Eye (tissue), 1 donor: ENCODE measurements at places on chromosomes 2 and 18.
A peak's percentile ranks its signal among the peaks of the same experiment; 100 is the strongest.

- DNase-seq = no peak
Measured at GRCh38 chr2:27446057-27446456, 3.9 kb downstream of the KRTCAP3 start.

DNA sequence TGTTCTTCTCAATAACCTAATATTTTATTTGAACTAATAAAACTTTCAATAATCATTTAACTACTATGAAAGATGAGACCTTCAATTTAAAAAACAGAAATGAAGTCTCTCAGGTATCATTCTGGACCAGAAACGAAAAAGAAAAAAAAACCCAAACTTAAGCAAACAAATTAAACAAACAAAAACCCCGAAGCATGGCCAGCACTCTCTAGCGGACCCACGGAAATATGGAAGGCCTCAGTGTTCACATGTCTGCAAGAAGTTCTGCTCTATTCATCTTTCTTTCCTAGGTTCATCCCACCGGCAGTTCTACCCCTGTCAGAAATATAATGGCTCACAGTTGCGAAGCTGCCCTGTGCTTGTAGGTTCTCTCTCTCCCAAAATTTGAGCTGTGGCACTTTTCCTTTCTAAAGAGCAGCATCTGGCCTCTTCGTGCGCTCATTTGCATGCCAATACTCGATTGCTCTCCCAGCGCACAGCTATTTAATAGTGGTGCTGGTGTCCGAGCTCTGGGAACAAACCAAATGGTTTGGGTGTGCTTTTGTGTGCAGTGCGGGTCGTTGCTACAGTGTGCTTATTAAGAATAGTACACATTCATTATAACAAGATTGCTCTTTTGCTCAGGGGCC lies 129.0 kb upstream of the ZEB2 start:
- no peak for DNase-seq

GRCh38 chr2:84640411-84640810 lies 124.1 kb downstream of the DNAH6 start:
- DNase-seq = peak; percentile 3

DNA sequence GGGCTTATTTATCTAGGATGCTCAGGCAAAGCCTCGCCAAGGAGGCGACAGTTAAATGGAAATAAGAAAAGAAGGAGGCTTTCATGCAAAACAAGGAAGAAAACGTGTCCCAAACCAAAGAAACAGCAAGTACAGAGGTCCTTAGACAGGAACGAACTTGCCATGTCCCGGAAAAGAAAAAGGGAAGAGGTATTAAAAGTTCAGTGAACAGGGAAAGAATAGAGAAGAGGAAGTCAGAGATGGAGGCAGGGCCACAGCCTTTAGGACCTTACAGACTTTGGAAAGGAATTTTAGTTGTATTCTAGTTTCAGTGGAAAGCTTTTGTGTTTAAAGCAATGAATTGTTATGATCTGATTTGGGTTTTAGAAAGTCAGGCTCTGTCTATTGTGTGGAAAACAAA lies 22.1 kb downstream of the IKZF2 start:
- no peak for DNase-seq

- DNase-seq = no peak
Measured at GRCh38 chr2:112465382-112465781, 16.6 kb upstream of the TTL start.

DNA sequence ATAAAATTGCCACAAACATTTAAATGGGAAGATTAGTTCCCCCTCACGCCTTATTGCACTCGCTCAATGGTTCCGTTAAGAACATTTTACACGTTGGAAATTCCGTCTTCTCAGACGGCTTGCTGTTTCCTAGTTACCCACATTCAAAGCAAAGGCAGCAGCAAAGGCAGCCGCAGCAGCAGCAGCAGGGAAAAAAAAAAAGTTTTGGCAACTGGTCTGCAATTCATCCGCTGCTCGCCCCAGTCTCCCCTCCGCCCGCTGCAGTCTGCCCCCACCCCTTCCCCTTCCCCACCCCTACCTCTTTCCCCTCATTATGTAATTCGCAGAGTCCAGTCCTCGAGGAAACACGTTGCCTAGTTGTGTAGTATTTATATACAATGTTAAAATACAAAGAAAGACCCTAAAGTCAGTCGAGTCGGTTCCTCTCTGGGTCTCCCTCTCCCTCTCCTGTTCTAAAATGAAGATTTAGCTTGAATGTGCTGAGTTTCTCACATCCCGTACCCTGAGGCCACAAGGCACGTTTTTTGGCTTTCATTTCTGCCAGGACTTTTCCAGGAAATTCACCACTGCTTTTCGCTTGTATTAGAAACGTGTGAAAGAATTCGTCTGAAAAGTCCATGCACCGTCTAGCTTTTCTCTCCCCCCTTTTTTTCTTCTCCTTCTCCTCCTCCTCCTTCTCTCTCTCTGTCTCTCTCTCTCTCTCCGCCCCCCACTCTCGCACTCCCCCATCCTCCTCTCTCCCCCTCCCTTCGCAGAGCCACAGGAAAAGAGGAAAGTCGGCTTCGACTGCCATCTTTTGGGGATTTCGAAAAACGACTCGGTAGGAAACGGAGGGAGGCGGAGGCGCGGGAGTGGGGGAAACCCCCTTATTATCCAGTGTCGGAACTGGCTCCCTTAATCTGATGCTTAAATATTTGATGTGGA lies 140.0 kb downstream of the MEIS1 start:
- DNase-seq = peak; percentile 98

DNA sequence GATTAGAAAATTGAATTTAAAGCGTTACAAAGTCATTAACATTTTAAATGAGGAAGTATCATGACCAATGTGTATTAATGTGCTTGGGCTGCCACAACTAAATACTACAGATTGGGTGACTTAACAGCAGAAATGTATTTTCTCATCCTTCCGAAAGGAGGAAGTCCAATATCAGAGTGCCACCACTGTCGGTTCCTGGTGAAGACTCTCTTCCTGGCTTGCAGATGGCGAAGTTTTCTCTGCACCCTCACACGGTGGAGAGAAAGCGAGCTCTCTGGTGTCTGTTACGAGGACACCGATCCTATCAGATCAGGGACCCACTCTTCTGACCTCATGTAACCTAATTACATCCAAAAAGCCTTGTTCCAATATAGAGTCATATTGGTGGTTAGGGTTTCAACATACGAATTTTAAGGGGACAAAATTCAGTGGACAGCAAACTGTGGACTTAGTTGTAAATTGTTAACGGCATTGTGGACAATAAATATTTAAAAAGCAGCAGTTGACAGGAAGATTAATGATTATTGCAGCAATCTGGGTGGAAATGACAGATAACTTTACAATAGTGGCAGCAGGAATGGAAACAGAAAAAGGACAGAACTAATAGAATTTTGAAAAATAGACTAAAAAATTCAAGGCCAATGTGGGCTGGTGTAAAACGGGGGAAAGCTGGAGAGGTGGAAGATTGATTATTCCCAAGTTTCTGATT lies 35.1 kb upstream of the CYRIA start:
- DNase-seq = no peak

- no peak for DNase-seq
Measured at GRCh38 chr2:147758821-147759220, 86.0 kb upstream of the ACVR2A start.

- no peak for DNase-seq
Measured at GRCh38 chr2:203623096-203623495, 83.3 kb upstream of the CD28 start.

DNA sequence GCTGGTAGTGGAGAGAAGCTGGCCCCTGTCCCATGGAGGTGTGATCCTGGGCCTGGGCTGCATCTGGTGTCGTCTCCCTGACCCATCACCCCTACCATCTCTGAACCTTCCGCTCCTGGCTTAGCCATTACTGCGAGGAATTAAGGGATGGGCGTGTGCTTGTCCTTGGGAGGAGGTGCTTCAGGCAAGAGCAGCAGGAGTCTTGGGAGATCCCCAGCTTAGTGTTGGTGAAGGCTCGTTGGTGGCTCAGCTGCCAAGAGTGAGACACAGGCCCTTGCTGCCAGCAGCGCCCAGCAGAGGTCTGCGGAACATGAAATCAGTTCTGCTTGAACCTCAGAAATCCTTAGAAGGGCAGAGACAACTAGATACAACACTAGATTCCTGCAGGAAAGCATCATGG lies 59.9 kb upstream of the TGFA start:
- DNase-seq = no peak

DNA sequence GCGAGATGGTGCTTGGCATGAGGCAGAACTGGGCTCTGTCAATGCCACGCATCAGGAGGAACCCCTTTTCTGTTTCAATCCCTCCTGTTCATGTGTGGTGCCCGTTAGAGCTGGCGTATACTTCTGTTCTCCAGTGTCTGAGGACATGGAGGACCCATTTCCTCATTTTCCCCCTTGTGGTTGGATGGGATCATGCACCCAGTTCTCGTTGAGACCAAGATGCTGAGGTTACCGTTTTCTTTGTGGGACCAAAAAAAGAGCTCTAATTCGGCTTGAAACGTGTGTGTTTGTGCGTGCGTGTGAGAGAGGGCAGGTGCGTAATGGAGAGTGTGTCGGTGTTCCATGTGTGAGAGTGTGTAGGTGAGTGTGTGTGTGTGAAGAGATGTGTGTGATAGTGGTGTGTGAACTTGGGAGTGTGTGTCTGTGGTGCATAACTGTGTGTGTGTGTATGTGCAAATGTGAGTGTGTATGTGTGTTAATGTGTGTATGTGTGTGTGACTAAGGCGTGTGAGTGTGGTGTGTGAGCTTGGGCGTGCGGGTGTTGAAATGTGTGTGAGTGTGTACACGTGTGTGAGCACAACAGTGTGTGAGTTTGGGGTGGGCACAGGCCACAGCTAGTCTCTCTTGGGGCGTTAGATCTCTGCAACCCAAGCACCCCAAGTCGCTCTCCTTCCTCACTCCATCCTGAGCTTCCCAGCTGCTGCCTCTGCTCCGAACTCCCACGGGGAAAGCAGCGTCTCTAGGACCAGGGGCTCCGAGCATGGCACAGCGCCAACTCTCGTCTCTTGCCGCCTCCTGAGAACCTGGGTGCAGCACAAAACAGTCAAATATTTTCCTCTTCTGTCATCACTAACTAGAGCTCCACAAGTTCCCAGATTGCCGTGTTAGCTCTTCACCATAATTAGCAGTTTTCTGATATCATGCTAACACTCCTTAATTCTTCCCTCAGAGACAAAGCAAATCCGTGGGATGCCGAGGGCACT lies 75.8 kb downstream of the LONRF2 start:
- DNase-seq = no peak

- no peak for DNase-seq
Measured at GRCh38 chr2:97763176-97763845, 49.9 kb downstream of the ZAP70 start.

- no peak for DNase-seq
Measured at GRCh38 chr2:137570484-137570883, 393.8 kb upstream of the HNMT start.

DNA sequence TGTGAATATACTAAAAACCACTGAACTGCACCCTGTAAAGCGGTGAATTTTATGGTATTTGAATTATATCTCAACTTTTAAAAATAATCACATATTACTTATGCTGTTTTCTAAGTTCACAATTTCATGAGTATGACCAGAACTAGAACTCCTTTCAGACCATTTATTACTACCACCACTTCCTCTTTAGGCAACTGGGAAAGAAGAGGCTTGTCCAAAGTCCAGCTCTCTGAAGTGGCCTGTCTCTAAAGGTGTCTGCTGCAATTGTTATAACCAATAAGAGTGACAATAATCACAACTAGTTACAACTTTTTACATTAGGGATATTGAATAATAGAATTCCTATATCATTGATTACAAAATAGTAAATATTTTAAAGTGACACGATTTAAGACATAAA lies 267.9 kb upstream of the PIK3C3 start:
- no peak for DNase-seq

DNA sequence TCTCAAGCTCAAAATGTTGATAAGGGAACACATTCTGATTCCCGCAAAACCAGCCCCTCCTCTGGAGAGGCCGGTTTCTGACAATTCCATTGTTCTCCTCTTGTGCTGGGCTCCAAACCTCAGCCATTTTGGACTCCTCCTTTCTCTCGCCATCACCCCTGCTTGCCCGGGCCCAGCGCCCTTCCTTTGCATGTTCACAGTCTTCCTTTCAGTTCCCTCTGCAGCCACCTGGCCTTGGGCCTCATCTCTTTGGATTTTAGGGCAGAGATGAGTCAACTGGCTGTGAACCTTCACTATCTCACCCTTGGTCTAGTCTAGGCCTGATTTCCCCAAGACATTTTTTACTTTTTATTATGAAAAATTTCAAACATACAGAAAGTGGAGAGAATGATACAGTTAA lies 155.9 kb upstream of the MAP3K20 start:
- no peak for DNase-seq

- DNase-seq = no peak
Measured at GRCh38 chr18:63346480-63347183, 20.4 kb downstream of the KDSR start.

DNA sequence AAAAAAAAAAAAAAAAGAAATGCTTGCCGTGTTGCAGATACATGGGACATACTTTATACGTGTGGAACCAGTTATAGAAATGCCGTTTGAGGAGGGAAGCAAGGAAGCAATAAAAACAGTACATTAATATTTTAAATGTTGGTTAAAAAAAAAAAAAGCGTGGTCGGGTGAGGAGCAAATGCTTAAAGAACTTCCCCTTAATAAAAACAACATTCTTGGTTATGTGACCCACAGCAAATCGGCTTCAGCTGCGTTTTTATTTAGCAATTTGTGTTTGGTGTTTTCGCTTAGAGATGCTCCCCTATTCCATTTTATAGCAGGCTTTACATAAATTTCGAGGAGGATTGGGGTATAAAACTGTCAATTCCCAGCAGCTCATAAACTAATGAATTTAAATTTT lies 223.6 kb downstream of the LRRTM1 start:
- no peak for DNase-seq

GRCh38 chr2:37300578-37300977 lies 24.1 kb downstream of the PRKD3 start:
- no peak for DNase-seq

DNA sequence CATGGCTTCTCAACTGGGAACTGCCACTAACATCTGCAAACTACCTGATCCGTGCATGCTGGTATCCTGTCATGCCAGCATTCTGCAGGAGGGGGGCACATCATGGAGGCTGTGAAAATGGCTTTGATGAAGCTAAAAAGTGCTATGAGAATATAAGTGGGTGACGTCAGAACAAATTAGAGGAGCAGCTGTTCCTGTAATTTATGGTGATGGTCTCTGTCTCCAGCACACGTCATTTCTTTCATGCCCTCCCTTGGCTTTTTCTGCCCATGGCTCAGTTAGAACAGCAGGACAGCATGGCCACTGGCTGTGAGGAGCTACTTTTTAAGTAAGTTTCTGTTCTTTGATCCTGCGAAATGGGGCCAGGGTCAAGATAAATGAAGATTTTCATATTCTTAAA lies 466.3 kb downstream of the THSD7B start:
- DNase-seq = peak; percentile 9

DNA sequence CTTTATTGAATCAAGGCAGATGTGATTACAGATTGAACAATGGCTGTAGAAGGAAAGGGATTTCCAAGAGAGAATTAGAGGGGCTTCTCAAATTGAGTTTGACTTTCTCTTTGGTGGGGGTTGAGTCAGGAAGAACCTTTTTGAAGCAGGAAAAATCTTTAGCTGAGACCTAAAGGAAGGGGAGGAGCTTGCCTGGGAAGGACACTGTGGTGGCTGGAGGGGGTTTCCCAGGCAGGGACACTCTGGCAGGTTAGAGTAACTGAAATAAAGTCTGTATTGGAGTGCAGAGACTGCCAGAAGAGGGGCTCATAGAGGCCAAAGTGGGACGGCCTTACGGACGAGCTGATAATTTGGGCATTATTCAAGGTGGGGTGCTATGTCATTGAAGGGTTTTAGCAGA lies 69.3 kb downstream of the NEDD4L start:
- DNase-seq = no peak
